Renal pelvis (tissue), 12 donors: ENCODE measurements at places on chromosomes 7 and 10.
A peak's percentile ranks its signal among the peaks of the same experiment; 100 is the strongest.

DNA sequence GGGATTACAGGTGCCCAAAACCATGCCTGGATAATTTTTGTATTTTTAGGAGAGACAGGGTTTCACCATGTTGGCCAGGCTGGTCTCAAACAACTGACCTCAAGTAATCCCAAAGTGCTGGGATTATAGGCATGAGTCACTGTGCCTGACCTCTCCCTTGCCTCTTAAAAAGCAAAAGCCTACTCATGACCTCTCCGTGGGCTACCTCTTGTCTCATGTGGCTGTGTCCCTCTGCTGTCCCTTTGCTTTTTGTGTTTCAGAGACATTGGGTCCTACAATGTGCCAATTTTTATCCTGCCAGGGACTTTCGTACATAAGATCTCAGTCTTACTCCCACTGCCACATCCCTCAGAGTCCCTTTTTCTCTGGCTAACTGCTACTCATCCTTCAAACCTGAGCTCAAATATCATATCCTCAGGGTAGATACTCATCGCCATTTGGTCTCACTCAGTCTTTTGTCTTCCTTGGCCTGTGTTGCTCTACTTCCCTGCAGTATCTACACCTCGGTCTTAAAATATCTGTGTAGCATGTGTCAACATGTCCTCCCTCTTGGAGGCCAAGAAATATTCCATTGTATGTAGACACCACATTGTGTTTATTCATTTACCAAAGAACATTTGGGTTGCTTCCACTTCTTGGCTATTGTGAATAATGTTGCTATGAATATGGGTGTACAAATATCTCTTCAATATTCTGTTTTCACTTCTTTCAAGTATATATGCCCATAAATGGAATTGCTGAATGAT, 465.0 kb upstream of the KLF6 start:
- no peak for DNase-seq

- DNase-seq = no peak
Measured at GRCh38 chr10:5904227-5904626, 14.2 kb downstream of the FBH1 start.

DNA sequence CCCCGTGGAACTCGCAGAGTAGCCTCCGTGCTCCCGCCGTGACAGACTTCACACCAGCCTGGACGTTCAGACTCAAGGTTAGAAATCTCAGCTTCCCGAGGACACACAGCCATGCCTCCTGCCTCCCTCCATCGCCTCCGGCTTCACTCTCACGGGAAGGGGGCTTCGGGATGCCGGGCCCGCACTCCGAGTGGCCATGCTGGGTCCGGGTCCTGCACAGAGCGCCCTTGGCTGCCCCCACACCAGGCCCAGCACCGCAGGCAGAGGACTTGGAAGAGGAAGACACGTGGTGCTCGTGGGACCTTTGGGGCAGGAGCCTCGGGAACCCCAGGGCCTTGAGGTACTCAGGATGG, 89.8 kb downstream of the PDGFA start:
- no peak for DNase-seq

- peak; percentile 10 for DNase-seq
Measured at GRCh38 chr10:67257018-67257417, 331.2 kb downstream of the LRRTM3 start.

- DNase-seq = peak; percentile 39
Measured at GRCh38 chr10:129832573-129833467, 131.3 kb downstream of the EBF3 start.

DNA sequence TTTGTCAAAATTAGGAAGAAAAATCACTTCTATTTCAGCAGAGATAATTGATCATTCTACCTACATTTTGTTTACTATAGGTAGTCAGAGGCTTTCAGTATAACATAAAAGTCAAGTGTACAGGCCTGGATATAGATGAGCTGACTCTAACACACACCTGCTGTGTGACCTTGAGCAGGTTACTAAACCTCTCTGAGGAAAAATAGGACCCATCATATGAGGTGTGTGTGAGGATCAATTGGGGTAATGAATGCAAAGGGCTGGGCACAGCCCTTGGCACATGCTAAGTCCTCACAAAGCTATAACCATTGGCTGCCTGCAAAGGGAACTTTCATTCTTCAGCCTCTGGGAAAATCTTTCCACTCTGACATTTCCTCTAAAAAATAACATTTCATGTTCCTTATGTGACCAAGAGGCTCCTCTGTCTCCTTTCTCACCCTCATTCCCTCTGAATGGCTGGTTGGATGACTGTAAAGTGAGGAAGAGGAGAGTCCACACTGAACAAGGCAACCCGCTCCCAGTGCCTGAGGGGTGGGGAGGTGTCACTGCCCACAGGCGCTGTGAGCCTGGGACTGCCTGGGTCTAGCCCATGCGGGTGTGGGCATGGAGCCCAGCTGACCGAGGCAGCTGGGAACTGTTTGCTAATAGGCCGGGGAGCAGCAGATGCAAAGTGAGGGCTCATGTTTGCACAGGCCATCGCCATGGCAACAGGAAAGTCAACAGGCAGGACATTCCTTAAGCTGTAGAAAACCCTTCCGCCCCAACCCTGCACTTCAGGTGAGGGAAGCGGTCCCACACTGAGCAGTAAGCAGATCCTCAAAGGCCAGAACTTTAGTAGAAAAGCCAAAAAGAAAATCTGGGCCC, 36.8 kb downstream of the MYOF start:
- DNase-seq = peak; percentile 98

DNA sequence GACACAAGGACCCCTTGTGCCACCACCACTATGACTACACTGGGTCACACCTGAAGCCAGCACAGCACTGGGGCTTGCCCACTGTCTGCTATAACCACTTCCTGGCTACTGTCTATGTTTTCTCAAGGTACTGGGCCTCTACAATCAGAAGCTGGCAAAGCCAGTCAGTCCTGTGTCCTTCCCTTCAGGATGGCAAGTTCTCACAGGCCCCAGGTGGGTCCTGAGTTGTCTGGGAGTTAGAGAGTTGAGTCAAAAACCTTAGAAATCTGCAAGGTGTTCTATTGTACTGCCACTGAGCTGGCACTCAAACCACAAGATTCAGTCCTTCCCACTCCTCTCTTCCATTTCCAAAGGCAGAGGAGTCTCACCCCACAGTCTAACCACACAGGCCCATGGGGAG, 705.5 kb downstream of the IPMK start:
- no peak for DNase-seq

GRCh38 chr7:87473986-87474385, 1.5 kb downstream of the ABCB4 start:
- no peak for DNase-seq

DNA sequence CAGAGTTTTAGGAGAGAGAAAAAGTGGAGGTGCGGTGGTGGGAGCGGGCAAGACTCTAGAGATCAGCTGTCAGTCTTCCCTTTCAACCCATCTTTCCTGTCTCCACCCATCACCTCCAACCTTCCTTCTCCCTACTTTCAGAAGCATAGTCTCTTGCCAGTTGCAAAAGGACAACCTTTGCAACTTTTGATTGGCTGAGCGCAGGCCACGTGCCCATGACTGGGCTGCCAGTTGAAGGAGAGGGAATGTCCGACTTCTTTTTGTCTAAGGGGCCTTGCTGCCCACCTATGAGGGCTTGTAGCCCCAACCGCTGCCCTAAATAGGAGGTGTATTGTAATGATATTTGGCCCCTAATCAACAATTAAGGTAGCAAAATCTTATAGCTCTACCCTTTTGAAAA, 12.6 kb downstream of the CYP26A1 start:
- DNase-seq = no peak

DNA sequence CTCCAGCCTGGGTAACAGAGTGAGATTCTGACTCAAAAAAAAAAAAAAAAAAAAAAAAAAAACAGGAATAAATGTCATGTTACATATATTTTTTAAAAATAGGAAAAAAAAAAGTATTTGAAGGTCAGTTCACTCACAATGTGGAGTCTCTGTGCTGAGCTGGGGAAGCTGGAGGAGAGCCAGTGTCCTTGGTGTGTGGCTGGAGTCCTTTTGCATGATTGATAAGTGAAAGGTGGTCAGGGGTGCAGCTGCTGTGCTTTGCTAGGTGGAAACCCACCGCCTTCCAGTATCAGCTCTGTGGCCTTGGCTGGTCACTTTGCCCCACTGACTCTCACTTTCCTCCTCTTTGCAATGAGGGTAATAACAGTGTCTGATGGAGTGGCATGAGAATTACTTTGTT, 101.9 kb downstream of the VWC2 start:
- DNase-seq = no peak

DNA sequence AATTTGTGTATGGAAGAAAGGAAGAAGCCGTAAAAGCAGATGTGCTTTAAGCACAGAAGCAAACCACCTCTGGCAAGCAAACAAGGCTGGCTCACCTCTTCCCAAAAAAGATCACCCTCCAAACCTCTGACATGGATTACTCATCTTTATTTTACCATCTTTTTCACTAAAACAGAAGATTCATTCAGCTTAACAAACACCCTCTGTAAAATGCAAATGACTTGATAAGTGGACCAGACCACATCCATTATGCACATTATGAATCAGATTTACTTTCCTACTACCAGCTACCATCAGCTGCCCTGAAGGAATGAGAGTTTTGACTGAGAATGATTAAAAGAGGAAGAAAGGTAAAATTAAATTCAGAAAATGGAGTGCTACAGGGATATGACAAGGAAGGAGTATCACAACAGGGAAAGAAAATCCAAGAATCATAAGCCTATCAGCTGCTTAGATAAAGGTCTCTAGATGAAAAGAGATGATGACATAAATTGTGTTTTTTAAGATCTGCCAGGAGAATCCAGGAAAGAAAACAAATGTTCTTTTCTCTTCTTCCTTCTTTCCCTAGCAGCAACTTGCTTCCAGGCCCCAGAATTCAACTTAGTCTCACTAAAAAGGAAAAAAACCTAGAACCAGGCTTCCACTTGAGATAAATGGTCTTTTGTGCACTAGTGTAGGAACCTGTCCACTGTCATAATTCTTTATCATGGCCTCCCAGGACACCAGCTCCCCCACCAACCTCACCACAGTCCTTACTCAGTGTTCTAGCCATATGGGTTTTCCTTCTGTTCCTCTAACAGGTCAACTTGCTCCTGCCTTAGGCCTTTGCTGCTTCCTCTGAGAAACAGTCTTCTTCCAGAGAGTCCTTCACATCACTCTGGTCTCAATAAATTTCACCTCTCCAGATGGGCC, 47.4 kb downstream of the JAZF1 start:
- no peak for DNase-seq

- peak; percentile 60 for DNase-seq
Measured at GRCh38 chr10:118669020-118669791, 73.8 kb upstream of the PRLHR start.

GRCh38 chr7:22542254-22542653, 42.3 kb upstream of the STEAP1B start:
- DNase-seq = no peak

DNA sequence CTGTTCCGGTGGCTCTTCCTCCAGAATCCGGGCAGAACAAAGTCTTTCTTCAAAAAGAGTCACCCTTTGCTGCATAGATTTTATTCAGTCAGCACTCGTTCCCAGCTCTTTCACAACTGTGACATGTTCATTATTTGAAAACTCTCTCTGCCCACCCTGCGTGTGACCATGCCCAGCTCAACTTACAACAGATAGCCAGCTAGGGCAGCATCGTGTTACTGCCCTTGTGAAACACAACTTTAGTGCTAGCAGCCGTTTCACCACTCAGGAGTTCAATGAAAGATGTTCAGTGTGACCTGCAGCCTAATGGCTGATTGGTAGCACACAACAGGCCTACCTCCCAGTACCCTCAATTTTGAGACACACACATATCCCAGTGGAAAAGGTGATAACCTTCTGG, 57.9 kb downstream of the ZNF438 start:
- DNase-seq = peak; percentile 20

DNA sequence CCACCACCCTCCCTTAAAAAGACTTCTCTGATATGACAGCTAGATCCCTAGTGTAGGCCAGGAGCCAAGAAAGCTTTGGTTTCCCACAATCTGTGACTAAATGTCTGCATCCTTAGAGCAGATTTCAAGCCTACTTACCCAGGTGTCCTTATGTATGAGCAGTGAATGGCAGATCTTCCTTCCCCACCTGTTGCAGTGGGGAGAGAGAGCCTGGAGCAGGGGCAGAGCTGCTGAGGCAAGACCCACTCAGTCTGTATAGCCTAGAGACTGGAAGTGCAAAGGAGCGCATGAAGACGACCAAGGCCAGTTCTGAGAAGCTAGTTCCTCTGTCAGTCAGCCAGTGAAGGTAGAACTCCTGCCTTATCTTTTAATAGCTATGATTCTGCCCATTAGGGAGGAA, 180.1 kb downstream of the GRM3 start:
- DNase-seq = no peak

GRCh38 chr10:86964061-86964846, 4.0 kb upstream of the ADIRF start:
- no peak for DNase-seq

DNA sequence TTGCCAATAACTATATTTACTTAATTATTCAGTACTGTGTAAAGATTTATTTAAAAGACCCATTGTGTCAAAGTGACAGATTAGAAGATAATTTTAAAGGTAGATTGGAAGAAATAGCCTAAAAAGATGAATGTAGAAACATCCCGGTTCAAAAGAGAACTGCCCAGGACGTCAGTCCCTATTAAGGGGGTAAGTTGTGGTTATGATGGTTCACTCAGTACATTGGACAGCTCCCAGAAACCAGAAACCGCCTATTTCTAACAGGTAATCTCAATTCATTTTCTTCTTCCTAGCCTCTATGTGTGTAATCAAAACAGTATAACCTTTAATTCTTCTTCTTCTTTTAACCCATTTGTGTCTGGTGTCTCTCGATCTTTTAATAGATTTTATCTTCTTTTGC, 1.5 kb upstream of the FERD3L start:
- DNase-seq = peak; percentile 48

GRCh38 chr7:52079726-52080125, 763.1 kb upstream of the COBL start:
- DNase-seq = no peak

DNA sequence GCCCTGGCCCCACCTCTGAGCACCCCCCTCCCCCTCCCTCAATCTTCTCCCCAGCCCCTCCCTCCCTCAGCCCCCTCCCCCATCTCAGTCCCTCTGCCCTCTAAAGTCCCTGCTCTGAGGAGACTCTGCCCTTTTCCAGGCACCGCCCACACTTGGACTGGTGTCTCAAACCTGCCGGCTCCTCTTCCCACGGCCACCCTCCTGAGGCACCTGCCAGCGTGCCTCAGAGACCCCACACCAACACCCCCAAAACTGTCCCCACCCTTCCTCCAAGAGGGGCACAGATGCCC, 34.6 kb upstream of the HSPB1 start:
- no peak for DNase-seq

- DNase-seq = no peak
Measured at GRCh38 chr10:124225467-124226270, 132.3 kb upstream of the CHST15 start.

DNA sequence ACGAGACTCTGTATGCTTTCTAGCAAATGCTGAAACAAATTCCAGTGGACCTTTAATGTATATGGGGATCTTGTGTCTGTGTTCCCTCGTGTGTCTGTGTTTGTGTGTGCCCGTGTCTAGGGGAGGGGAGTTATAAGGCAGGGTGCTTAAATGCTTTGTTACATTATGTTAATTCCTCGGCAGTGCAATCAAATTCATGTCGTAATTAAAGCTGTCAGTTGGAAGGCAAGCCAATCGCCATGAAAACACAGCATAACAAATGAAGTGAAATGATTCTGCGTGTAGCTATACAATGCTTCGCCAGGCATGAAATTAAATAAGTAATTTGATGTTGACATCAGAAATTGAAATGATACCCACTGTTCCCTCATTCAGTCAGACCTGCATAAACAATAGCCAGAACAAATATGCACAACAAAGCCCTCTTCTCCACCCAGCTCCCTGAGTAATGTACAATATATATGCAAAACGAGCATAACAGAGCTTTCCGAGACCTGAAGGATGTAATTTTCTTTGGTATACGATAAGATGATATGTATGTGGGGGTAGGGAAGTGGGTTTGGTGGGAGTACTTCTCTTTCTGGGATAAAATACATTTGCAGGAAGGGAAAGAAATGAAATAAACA, 534.1 kb downstream of the AUTS2 start:
- DNase-seq = no peak

GRCh38 chr7:45072131-45073030, 16.4 kb downstream of the NACAD start:
- DNase-seq = no peak
